ENCODE measurements at places on chromosomes 11 and 22.

GRCh38 chr11:33045551-33046255 is 6.3 kb downstream of the TCP11L1 start:
- no peak for DNase-seq

DNA sequence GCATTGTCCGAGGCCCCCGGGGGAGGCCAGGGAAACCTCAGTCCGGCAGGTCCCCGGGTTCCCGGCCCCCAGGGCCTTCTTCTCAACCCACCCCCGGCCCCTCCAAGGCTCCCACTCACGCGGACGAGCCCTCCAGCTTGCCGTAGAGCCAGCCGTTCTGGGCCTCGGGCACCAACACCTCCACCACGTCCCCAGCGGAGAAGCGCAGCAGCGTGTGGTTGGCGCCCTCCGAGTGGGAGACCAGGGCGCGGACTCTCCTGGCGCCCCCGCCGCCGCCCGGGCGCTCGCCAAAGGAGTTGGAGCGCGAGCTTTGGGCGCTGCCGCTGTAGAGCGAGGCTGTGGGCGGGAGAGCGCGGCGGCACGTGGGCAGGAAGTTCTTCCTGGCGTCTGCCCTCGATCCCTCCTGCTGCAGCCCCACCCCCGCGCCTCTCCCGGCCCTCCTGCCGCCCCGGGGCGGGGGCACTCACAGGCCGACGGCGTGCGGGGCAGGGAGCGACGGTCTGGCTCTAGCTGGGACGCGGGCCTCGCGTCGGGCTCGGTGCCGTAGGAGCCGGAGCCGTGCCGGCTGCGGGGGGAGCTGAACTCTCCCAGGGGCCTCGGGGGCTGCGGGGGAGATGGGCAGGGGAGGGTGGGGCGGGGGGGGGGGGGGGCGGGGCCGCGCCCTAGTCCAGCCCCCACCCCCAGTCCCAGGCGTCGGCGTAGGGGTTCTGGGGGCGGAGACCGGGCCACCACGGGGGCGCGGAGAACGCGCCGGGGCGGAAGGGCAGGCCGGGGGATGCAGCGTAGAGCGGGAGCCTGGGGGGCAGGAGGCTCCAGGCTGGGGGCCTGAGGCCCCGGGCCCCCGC is 4.9 kb upstream of the SLC16A8 start:
- no peak for DNase-seq

GRCh38 chr11:114399490-114400215 is 658 bp downstream of the C11orf71 start:
- no peak for DNase-seq

GRCh38 chr22:42929838-42930155 is 72.7 kb upstream of the ARFGAP3 start:
- no peak for DNase-seq

DNA sequence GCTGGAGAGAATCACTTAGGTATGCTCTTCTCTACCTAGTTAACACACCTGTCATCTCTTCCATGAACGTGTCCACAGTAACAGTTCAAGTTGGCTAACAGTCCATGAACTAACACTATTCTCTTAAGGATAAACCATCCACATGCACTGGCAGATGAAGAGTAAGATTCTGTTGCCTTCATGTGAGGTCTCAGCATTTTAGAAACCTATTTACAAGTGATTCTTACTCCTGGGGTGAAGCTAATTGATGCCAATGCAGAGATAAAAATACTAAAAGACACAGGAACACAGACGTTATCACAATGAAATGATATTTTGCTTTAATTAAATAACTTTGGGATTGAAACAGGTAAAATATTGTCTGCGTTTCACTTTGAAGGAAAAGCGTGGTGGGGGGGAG is 1.3 kb downstream of the LRRC4C start:
- no peak for DNase-seq

GRCh38 chr11:119322360-119322739 is 5.4 kb upstream of the MCAM start:
- DNase-seq = no peak

DNA sequence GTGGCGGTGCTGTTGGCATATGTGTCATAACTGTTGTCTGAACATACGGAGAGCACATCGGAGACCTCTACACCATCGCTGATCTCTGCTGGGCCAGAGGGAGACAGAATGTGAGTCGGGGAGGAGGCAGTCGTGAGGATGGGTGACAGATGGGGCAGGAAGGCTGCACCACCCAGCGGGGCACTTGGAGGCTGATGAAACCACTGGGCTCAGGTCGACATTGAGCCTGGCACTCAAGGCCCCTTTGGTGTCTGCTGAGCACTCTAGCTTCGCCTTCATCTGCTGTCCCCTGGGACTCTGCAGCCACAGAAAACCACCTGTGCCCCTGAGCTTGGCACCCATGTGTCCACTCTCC is 2.5 kb upstream of the KLHL35 start:
- DNase-seq = no peak

DNA sequence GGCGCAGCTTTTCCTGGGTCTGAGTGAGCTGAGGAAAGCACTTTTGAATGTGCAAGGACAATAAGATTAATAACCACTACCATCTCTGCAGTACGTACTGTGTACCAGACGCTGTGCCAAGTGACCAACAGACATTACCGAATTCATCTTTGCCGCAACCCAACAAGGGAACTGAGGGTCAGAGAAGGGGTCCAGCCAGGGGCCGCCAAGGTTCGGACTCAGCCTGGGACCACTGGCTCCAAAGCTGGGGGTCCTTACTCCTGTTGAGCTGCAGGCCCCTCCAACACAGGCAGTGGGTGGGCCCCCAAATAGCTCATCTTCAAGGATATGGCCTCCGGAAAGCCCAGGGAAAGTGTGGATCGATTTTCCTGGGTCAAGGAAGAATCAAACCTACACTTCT is 55.0 kb upstream of the EMID1 start:
- no peak for DNase-seq

Data from GM06990 (cell line).